ENCODE measurements at places on chromosomes 16 and 17.
A peak's percentile ranks its signal among the peaks of the same experiment; 100 is the strongest.

DNA sequence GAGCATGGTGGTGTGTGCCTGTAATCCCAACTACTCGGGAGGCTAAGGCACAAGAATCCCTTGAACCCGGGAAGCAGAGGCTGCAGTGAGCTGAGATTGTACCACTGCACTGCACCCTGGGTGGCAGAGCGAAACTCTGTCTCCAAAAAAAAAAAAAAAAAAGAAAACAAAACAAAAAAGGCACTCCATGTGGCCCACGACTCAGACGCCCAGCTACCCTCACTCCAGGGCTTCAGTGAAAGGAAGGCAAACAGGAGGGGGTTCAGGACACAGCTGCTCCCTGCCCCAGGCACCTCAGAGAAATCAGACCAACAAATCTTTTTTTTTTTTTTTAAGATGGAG is 91.7 kb downstream of the LITAF start:
- no peak for DNase-seq

- no peak for DNase-seq
These were observed 2.4 kb upstream of the APRT start for GRCh38 chr16:88814144-88814502.

- DNase-seq: no peak
These were observed 12.9 kb downstream of the CMIP start for GRCh38 chr16:81457326-81458133.

GRCh38 chr16:17348042-17348783 is 122.5 kb downstream of the XYLT1 start:
- no peak for DNase-seq

GRCh38 chr17:18981335-18981641 is 23.3 kb downstream of the FAM83G start:
- no peak for DNase-seq

GRCh38 chr17:42698736-42699414 is 16.5 kb downstream of the CNTNAP1 start:
- no peak for DNase-seq

GRCh38 chr16:79883494-79883893 is 283.0 kb upstream of the MAF start:
- no peak for DNase-seq

DNA sequence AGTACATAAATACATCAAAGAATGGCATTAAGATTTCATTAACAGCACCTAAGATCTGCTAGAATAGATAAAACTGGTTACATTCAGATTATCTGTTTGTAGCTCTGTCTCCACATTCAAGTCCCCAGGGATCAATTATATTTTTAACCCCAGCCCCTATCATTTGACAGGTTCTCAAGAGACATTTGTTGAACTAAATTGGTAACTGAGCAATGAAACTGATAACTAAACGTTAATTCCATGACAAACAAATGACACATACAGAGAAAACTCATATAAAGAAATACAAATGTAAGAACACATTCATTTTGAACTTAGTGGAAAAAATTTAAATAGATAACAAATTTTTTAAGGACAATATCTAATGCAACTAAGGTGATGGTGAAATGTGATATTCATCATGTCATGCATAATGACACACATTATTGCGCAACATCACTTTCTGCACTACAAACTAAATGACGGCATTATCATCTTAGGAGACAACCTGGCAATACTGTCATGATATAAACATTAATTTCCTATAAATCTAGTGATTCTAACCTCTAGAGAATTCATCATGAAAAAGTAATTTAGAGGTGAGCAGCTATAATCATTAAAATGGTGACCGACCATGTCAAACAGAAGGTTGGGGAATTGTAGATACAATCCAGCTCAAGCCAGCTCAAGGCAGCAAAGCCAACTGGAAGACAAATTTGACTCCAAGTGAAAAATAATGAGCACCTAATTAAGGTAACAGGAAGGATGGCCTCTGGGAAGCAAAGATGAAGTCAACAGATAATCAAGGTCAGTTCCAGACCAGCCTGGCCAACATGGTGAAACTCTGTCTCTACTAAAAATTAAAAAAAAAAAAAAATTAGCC is 9.5 kb downstream of the ARHGAP17 start:
- DNase-seq: no peak

- DNase-seq: peak; percentile 13
These were observed 67.0 kb downstream of the PRMT7 start for GRCh38 chr16:68377667-68378393.

GRCh38 chr16:49281480-49281842 is at the start of gene CBLN1:
TSS of gene CBLN1 (minus strand) at chr16:49281838. CDS start at chr16:49281465, 373 bp downstream.
- no peak for DNase-seq

- DNase-seq: no peak
These were observed 23.9 kb downstream of the NFAT5 start for GRCh38 chr16:69589434-69590269.

GRCh38 chr16:66908116-66908515 is 10.6 kb downstream of the CDH16 start:
- no peak for DNase-seq

DNA sequence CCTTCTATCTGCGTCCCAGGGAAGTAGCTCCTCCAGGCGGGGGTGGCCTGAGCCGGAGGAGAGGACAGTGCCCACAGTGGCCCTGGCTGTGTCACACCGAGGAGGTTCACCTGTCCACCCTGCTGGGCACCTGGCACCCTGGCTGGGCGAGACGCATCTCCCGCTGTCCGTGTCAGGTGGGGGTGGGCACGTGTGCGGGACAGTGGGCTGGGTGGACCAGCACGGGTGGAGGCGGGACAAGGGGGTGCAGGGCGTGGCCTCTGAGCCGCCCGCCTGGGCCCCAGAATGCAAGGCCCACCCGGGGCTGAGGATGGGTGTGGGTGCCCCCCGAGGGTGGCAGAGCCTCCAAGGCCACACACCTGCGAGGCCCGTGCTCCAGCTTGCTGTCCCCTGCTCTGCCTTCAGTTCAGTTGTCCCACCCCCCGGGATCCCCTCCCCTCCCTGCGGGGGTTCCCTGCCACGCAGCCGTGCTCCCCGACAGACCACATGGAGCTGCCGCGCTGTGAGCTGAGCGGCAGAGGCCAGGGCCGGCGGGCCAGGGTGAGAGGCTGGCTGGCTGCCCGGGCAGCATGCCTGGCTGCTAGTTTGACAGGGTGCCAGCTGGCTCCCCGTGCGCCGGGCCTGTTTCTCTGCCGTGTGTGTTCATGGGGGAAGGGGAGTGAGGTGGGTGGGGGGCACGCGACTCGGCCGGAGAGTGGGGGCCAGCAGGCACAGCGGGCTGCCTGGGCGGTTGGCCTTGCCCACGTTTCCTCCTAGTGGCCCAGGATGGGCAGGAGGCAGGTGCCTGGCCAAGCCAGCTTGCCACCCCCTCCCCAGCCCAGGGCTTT is 33.9 kb downstream of the BAHCC1 start:
- peak; percentile 71 for DNase-seq

GRCh38 chr17:64653325-64653984 is 8.7 kb downstream of the SMURF2 start:
- DNase-seq: no peak

GRCh38 chr17:68587847-68588246 is 13.3 kb downstream of the FAM20A start:
- no peak for DNase-seq

DNA sequence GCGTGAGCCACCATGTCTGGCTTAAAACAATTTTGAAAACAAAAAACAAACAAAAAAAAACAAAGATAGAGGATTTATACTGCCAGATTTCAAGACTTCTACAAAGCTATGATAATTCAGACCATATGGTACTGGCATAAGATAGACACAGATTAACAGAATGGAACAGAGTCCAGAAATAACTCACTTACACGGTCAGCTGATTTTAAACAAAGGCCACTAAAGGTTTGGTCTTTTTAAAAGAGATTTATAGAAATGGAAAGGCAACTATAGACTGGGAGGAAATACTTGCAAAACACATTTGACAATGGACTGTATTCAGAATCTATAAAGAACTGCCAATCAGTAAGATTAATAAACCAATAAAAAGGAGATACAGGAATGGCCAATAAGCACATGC is 48.6 kb upstream of the MNT start:
- DNase-seq: no peak

GRCh38 chr17:45372325-45372869 is 55.6 kb upstream of the MAP3K14 start:
- no peak for DNase-seq

DNA sequence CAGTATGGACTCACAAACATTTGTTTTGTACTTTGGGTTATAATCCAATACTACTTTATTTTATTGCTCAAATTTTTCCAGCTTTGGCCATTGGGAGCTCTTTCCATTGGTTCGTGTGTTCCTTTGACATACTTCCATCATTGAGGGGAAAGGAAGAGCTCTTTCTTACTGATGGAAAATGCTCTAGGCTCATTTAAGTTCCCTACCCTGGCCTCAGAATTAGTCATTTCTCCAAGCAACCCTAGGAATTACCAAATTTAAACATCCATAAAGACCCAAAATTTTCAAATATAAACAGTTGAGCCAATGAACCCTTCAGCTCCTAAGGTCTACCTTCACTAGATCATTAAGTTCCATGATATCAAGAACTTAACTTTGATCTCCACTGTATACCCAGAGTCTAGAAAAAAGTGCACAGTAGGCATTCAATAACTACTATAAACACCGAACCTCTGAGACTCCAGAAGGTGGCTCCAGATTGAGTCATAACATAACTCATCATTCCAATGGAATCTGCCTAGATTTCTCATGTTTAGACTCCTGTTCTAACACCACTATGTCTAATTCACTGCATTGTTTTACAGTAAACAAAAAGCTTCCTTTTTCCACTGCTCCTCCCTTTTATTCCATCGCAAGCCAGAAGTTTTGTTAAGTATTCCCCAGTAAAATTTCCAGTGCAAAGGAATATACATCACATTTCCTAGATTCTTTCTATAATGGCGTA is 39.0 kb downstream of the SMURF2 start:
- DNase-seq: no peak

- no peak for DNase-seq
These were observed 260.4 kb upstream of the TBX2 start for GRCh38 chr17:61139219-61139618.

GRCh38 chr16:13781575-13782338 is 138.2 kb upstream of the ERCC4 start:
- DNase-seq: peak; percentile 23

DNA sequence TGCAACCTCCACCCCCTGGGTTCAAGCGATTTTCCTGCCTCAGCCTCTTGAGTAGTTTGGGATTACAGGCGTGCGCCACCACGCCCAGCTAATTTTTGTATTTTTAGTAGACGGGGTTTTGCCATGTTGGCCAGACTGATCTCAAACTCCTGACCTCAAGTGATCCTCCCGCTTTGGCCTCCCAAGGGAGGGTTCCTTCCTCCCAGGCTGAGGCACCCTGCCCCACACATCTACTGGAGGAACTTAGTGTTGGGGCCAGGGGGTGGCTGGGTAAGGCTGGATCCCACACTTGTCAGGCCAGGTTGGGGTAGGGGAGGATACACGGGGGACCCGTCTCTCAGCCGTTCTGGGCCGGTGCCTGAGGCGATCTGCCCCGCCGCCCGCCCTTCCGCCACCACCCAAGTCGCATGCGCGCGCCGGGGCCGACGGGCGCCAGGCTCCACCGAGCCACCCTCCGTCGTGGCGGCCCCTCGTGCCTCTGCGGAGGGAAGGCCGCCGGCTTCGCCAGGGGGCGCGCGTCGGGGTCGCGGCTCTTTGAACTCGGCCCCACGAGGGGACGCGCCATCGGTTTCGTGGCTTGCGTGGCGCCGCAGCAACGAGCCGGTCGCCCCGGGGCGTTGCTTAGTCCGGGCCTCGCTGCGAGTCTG is 15.9 kb downstream of the GRB7 start:
- peak; percentile 36 for DNase-seq

GRCh38 chr16:69823831-69824563 is 61.9 kb downstream of the WWP2 start:
- DNase-seq: no peak

- DNase-seq: no peak
These were observed 209.1 kb upstream of the CCL2 start for GRCh38 chr17:34045990-34046389.

- no peak for DNase-seq
These were observed 23.9 kb downstream of the ARHGAP27 start for GRCh38 chr17:45408611-45409421.

- DNase-seq: peak; percentile 45
These were observed at the start of gene TIMP2 for GRCh38 chr17:78925234-78925633. TSS of gene TIMP2 (minus strand) at chr17:78925387. CDS start at chr17:78925088, 299 bp downstream.

GRCh38 chr16:65012357-65012756 is 109.5 kb downstream of the CDH11 start:
- no peak for DNase-seq

GRCh38 chr17:48722915-48723422 is at the start of gene PRAC2:
TSS of gene PRAC2 (plus strand) at chr17:48723185. CDS start at chr17:48724411, 1,226 bp downstream.
- DNase-seq: no peak

- no peak for DNase-seq
These were observed 4.6 kb downstream of the TEN1 start for GRCh38 chr17:75983501-75984181.

- DNase-seq: no peak
These were observed 14.2 kb downstream of the TIMM22 start for GRCh38 chr17:1011138-1011537.

GRCh38 chr17:42399948-42400843 is 12.0 kb upstream of the STAT3 start:
- no peak for DNase-seq
